Activated naive CD8-positive, alpha-beta T cell treated with anti-CD3 and anti-CD28 coated beads for 36 hours (primary cell): ENCODE measurements at places on chromosomes 7 and 10.

GRCh38 chr7:12722636-12723605, 35.5 kb downstream of the ARL4A start:
- DNase-seq = no peak
- H3K36me3 ChIP-seq = no peaks in the 10 kb centered on the region
- peak overlapping the region; percentile 46 for H3K27ac ChIP-seq
- no peaks in the 10 kb centered on the region for H3K27me3 ChIP-seq

GRCh38 chr7:70776627-70777101, 355.3 kb upstream of the GALNT17 start:
- H3K4me1 ChIP-seq = no peaks in the 10 kb centered on the region
- H3K27me3 ChIP-seq = peaks cover 5% of the 10 kb centered on the region
- H3K27ac ChIP-seq = no peak overlapping the region
- H3K36me3 ChIP-seq = no peaks in the 10 kb centered on the region
- no peak overlapping the region for H3K4me3 ChIP-seq

DNA sequence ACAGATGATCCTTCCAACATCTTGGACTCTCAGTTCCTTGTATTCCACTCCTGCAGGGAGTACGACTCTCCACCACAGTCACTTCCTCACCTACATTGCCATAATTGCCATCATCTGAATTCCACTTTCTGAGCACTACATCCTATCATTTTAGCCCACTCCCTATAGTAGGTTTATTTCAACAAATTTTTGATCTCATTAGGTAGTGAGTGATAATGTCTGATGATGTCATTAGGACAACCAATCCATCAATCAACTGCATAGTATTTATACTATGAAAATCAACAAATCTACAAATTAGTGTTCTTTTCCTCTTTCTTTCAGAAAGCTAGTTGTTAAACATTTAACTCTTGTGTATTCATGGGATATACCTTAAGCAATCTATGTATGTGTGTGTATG, 13.7 kb upstream of the TRA2A start:
- no peak for DNase-seq
- no peak overlapping the region for H3K4me3 ChIP-seq
- no peaks in the 10 kb centered on the region for H3K36me3 ChIP-seq
- peaks cover 8% of the 10 kb centered on the region for H3K4me1 ChIP-seq
- no peak overlapping the region for H3K27ac ChIP-seq
- no peaks in the 10 kb centered on the region for H3K27me3 ChIP-seq

- peaks cover 93% of the 10 kb centered on the region for H3K27me3 ChIP-seq
- peaks cover 15% of the 10 kb centered on the region for H3K4me1 ChIP-seq
- no peak overlapping the region for H3K27ac ChIP-seq
- H3K36me3 ChIP-seq = peaks cover 1% of the 10 kb centered on the region
- DNase-seq = no peak
Observed at GRCh38 chr10:101235766-101236165, 6.5 kb upstream of the LBX1 start.

GRCh38 chr7:45677311-45677900, 103.2 kb downstream of the ADCY1 start:
- no peaks in the 10 kb centered on the region for H3K36me3 ChIP-seq
- no peak overlapping the region for H3K4me3 ChIP-seq
- H3K27ac ChIP-seq = no peak overlapping the region
- H3K4me1 ChIP-seq = no peaks in the 10 kb centered on the region
- peaks cover 29% of the 10 kb centered on the region for H3K27me3 ChIP-seq
- DNase-seq = no peak

DNA sequence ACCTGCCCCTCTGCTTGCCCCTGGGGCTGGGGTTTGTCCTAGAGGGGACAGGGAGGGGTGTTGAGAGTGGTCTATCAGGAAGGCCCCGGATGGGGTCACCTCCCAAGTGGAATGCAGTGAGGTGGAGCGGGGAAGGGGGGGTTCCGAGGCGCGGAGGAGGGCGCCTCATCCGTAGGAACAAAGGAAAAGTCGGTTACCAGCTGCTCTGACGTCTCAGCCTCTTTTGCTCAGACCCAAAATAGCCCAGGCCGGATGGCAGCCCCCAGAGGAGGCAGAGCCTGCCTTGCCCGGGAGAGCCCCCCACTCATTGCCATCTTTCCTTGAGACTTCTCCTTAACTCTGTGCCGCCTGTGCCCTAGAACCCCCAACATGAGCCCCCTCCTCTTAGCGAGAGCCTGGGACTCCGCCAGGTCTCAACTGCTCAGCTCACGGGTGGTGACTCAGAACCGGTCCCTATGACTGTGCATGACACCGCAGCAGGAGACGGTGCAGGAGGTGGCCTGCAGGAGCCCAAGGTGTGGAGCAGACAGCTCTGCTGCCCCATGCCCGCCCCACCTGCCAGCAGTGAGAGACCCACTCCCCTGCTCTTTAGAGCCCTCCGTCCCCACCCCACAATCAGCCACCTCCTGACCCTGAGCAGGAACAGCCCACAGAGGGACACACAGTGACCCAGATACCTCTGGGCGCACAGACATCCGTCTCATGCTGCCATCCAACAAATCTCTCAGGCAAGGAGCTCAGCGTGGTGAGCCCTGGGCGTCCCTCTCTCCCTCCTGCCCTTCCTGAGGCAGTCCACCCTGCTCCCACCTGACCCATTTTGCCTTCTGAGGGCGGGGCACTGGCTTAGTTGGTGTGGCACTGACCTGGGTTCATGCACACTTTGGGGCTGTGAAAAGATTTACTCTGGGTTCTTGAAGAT, 13.1 kb downstream of the STX1A start:
- no peaks in the 10 kb centered on the region for H3K27me3 ChIP-seq
- H3K4me3 ChIP-seq = no peak overlapping the region
- peaks cover 12% of the 10 kb centered on the region for H3K36me3 ChIP-seq
- H3K4me1 ChIP-seq = peaks cover 12% of the 10 kb centered on the region
- H3K27ac ChIP-seq = no peak overlapping the region
- DNase-seq = peak; percentile 27

- H3K36me3 ChIP-seq = no peaks in the 10 kb centered on the region
- no peak for DNase-seq
- H3K4me3 ChIP-seq = no peak overlapping the region
- H3K4me1 ChIP-seq = no peaks in the 10 kb centered on the region
- no peaks in the 10 kb centered on the region for H3K27me3 ChIP-seq
- no peak overlapping the region for H3K27ac ChIP-seq
Observed at GRCh38 chr7:85407391-85407790, 220.5 kb upstream of the SEMA3D start.

DNA sequence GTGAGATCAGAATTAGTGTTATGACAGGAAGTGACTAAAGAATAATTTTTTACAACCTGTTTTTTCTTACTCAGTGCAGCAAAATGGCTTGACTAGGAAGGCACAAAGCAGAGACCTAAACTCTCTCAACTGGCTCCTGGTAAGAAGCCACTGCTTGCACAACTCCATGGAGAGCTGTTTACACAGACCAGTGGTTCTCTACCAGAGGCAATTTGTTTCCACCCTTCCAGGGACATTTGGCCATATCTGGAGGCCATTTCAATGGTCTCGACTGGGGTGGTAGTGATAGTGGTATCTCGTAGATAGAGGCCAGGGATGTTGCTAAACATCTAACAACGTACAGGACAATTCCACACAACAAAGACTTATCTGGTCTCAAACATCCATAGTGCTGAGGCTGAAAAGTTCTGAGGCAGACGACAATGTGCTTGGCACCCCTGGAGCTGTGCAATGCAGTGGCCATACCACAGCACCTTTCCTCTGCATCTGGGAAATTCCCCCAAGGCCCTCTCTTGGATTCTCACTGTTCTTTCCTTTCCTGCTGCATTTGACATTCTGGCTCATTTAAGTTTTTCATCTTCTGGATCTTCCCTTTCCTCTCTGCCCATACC, 105.4 kb upstream of the LAMB4 start:
- no peak for DNase-seq
- no peak overlapping the region for H3K27ac ChIP-seq

- no peaks in the 10 kb centered on the region for H3K36me3 ChIP-seq
- H3K27ac ChIP-seq = no peak overlapping the region
- no peak for DNase-seq
Observed at GRCh38 chr10:24425151-24425550, 216.2 kb downstream of the KIAA1217 start.

DNA sequence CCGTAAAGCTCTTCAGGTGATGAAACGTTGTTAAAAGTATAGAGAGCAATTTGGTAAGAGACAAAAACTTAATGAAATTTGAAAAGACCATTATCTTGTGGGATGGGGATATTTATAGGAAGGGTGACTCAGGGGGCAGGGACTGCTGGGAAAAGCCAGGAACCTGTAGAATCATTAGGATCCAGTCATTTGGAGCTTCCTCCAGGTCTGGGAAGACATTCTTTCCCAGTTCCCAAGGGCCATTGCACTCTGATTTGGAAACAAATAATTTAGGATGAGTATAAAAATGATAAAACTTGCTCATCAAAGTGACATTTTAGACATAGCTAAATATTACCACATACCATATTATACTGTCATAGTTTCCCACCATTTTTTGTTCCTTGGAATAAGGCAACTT, 143.9 kb downstream of the PFKFB3 start:
- no peaks in the 10 kb centered on the region for H3K27me3 ChIP-seq
- H3K36me3 ChIP-seq = peaks cover 17% of the 10 kb centered on the region
- H3K4me1 ChIP-seq = peaks cover 55% of the 10 kb centered on the region
- DNase-seq = no peak
- no peak overlapping the region for H3K4me3 ChIP-seq
- peak overlapping the region; percentile 99 for H3K27ac ChIP-seq

GRCh38 chr7:81924494-81924893, 154.6 kb upstream of the HGF start:
- no peak for DNase-seq
- H3K36me3 ChIP-seq = no peaks in the 10 kb centered on the region
- no peak overlapping the region for H3K4me3 ChIP-seq
- H3K27me3 ChIP-seq = no peaks in the 10 kb centered on the region
- no peaks in the 10 kb centered on the region for H3K4me1 ChIP-seq

- H3K4me3 ChIP-seq = no peak overlapping the region
- no peaks in the 10 kb centered on the region for H3K4me1 ChIP-seq
- no peak for DNase-seq
- H3K36me3 ChIP-seq = no peaks in the 10 kb centered on the region
- H3K27ac ChIP-seq = no peak overlapping the region
Observed at GRCh38 chr10:132109341-132110110, 43.8 kb downstream of the JAKMIP3 start.

DNA sequence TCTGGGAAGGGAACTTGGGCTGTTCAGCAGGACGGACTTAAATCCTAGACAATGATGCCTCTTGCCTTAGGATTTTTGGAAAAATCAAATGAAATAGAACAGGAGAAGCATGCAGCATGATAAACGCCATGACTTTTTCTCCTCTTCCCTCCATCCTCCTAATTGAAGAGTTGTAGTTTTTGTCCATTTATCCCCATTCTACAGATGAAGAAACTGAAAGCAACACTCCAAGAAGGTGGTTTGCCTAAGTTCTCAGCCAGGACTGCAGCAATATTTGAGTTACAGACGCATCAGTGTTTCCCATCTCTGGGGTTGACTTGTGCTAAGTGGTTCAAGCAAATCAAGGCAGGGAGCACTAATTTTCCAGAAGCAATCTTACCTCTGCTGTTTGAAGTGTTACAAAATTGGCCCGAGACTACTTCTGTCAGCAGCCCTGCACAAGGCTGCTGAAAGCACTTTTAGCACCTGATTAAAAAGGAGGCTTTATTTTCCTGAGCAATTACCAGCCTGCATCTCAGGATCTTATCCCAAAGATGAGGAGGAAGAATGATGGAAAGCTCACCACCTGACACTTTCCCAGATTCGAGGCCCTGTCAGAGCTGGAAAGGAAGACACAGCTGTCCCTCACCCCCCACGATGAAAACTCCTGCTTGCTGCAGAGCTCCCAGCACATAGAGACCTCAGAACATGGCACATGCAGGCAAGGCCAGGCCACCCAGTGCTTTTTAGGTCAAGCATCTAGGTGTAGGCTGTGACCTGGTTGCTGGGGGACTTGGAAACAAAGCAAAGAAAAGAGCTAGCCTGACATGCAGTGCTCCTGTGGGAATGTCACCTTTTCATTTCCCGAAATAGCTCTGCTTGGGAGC, 19.7 kb upstream of the C10orf71 start:
- H3K4me3 ChIP-seq = no peak overlapping the region
- peaks cover 3% of the 10 kb centered on the region for H3K27me3 ChIP-seq
- H3K36me3 ChIP-seq = no peaks in the 10 kb centered on the region

DNA sequence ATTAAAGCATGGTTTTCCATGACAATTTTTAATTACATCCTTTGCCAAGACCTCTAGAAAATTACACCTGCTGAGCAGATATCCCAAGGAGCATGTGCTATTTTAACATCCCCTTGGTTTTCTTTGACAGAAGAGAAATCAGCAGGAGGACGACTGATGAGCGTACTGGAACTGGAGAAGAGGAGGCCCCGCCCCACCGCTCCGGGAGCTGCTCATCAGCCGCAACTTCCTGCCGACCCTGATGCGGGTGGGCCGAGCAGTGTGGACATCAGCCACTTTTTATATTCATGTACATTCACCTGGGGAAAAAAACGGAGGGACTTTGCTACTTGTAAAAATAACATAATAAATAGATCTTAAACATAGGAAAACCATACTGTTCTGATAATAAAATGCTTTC, 54.2 kb downstream of the CDC123 start:
- no peak overlapping the region for H3K4me3 ChIP-seq
- H3K36me3 ChIP-seq = peaks cover 28% of the 10 kb centered on the region
- no peaks in the 10 kb centered on the region for H3K4me1 ChIP-seq
- no peak overlapping the region for H3K27ac ChIP-seq

- H3K27me3 ChIP-seq = no peaks in the 10 kb centered on the region
- no peak overlapping the region for H3K4me3 ChIP-seq
- H3K36me3 ChIP-seq = peaks cover 4% of the 10 kb centered on the region
- H3K4me1 ChIP-seq = no peaks in the 10 kb centered on the region
Observed at GRCh38 chr7:102101111-102101551, 185.5 kb upstream of the SH2B2 start.

DNA sequence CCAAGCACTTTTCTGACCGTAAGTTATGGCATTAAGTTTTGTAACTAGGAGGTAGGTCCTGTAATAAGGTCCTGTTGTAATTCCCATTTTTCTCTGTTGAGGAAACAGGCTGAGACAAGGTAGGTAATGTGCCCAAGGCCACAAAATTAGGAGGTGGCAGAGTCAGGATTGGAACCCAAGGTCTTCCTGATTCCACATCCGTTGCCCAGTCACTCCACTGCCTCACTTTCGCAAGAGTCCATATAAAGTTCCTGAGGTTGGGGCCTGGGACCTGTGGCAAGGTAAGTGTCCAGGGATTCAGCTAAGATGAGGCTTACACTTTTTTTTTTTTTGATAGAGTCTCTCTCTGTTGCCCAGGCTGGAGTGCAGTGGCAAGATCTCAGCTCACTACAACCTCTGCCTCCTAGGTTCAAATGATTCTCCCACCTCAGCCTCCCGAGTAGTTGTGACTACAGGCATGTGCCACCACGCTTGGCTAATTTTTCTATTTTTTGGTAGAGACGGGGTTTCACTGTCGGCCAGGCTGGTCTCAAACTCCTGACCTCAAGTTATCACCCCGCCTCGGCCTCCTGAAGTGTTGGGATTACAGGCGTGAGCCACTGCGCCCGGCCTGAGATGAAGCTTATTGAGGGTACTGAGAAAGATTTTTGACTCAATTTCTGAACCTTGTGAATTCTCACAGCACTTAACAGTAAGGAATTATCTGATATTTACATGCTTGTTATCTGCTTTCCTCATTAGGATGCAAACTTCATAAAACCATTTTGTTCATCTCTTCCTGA, 20.3 kb upstream of the GNA12 start:
- H3K27ac ChIP-seq = peak overlapping the region; percentile 92
- no peaks in the 10 kb centered on the region for H3K27me3 ChIP-seq
- DNase-seq = no peak
- H3K36me3 ChIP-seq = no peaks in the 10 kb centered on the region
- peaks cover 31% of the 10 kb centered on the region for H3K4me1 ChIP-seq
